Esophagus muscularis mucosa (tissue), 4 donors: ENCODE measurements at places on chromosomes 12 and 14. TPM values are rescaled to one million over a fixed set of nuclear protein-coding genes. Genes with fewer than 3 reads are reported as not detected.
A peak's percentile ranks its signal among the peaks of the same experiment; 100 is the strongest.

GRCh38 chr14:23095196-23096108 is at the start of gene C14orf119:
Gene C14orf119, plus strand, starts transcription at chr14:23095505. Its CDS starts 2,154 bp downstream, at chr14:23097659.
- peaks cover 50% of the 10 kb centered on the region for H3K36me3 ChIP-seq
- H3K27ac ChIP-seq = peak within 1 kb of the TSS; percentile 96
- peak within 1 kb of the TSS; percentile 67 for H3K4me3 ChIP-seq
- H3K4me1 ChIP-seq = peaks cover 39% of the 10 kb centered on the region
- no peaks in the 10 kb centered on the region for H3K27me3 ChIP-seq

- H3K4me1 ChIP-seq = peaks cover 1% of the 10 kb centered on the region
- DNase-seq = no peak
- no peak overlapping the region for H3K27ac ChIP-seq
- no peaks in the 10 kb centered on the region for H3K27me3 ChIP-seq
- H3K36me3 ChIP-seq = no peaks in the 10 kb centered on the region
- H3K4me3 ChIP-seq = no peak overlapping the region
Measured at GRCh38 chr12:6435961-6436715, 8.6 kb upstream of the CD27 start.

DNA sequence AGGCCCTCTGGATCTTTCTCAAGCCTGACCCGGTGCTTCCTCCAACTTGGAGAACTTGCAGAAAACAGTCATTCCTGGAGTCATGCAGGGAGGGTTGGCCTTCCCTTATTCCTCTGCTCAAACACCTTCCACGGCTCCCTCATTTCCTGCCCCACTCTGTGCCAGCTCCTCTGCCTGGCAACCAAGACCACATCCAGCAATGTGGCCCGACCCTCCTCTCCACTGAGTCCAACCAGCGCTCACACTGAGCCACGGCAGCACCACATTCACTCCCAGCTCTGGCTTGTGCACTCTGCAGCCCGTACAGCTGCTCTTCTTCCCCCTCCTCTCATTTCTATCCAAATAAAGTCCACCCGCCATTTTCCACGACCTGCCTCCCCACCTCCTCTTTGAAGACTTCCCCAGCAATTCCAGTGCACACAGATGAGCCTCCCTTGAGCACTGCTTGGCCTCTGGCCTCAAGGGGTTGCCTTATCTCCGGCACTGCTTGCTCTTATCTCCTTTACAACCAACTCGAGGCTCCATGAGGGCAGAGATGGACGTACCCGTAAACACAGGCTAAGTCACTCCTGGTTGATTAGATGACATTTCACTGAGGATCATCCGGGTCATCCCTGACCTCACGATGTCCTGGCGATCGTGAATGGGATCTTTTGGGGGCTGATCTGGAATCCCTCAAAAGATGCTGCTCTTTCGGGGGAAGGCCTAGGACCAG is 5.4 kb downstream of the PGF start:
- no peaks in the 10 kb centered on the region for H3K36me3 ChIP-seq
- peaks cover 58% of the 10 kb centered on the region for H3K4me1 ChIP-seq
- DNase-seq = no peak
- no peak overlapping the region for H3K4me3 ChIP-seq

The SIX1 gene
- 0.50 TPM for total RNA-seq
